ENCODE measurements at places on chromosomes 1 and 21. TPM values are rescaled to one million over a fixed set of nuclear protein-coding genes. Genes with fewer than 3 reads are reported as not detected.

CACHD1 gene
- 1.4 TPM for total RNA-seq

OR2M3 gene
- total RNA-seq: not detected

FMO5 gene
- 0.29 TPM for total RNA-seq

ARMH1 gene
- total RNA-seq: 0.54 TPM

UBL4B gene
- not detected for total RNA-seq

SLC27A3 gene
- total RNA-seq: 1.6 TPM

ZYG11A gene
- total RNA-seq: 2.3 TPM

ZMYND12 gene
- 0.37 TPM for total RNA-seq

BSND gene
- not detected for total RNA-seq

KRTAP12-2 gene
- total RNA-seq: not detected

GJC2 gene
- 0.32 TPM for total RNA-seq

CADM3 gene
- total RNA-seq: 0.08 TPM

TCHH gene
- total RNA-seq: 0.27 TPM

DRAXIN gene
- total RNA-seq: 0.10 TPM

PYHIN1 gene
- not detected for total RNA-seq

UROD gene
- total RNA-seq: 51.1 TPM

RBP7 gene
- 6.8 TPM for total RNA-seq

BACH1 gene
- total RNA-seq: 5.4 TPM

ICOSLG gene
- 3.9 TPM for total RNA-seq

NKAIN1 gene
- total RNA-seq: 1.1 TPM

ZNF691 gene
- total RNA-seq: 6.9 TPM

ATP1A2 gene
- total RNA-seq: 0.07 TPM

HMGN1 gene
- total RNA-seq: 183 TPM

Measured in A549 treated with GW870086 at 1 μM for 4 hours (cell line).